ENCODE measurements at places on chromosomes 12 and 14.

DNA sequence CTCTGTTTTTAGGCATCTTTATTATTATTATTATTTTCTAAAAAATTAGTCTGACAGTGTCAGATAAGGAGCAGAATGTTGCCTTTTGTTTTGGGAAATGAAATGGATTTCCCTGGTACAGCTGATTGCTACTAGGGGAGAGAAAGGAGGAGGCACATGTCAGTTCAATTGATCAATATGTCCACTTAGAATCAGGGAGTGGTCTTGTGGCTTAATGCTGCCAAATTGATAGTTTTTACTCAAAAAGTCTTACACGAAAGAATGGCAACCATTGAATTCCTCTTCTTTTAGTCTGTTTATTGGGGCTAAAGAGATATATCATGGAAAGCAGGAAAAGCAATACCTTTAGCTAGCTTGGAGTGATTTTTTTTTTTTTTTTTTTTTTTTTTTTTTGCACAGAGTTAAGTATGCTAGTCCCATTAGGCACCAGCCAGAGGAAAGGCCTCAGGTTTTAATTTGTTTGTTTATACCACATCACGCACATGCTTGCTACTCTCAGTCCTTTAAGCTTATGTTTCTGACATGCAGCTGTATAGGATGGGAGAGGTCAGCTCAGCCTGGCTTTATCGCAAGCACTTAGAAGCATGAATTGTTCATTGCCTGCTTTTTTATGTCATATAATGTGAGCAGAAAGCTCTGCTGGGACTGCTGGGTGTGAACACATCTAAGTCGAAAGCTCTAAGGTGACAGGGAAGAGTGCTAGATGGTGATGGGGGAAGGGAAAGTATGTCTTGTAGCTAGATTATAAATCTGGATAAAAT is 1.4 kb downstream of the AKAP6 start:
- DNase-seq: no peak
- no peaks in the 10 kb centered on the region for H3K27me3 ChIP-seq
- no peak overlapping the region for H3K27ac ChIP-seq
- no peaks in the 10 kb centered on the region for H3K36me3 ChIP-seq

- H3K27ac ChIP-seq: peak overlapping the region; percentile 74
- DNase-seq: peak; percentile 49
- no peaks in the 10 kb centered on the region for H3K27me3 ChIP-seq
- H3K4me3 ChIP-seq: no peak overlapping the region
- H3K36me3 ChIP-seq: no peaks in the 10 kb centered on the region
These were observed 16.5 kb upstream of the IFT81 start for GRCh38 chr12:110107369-110108281.

DNA sequence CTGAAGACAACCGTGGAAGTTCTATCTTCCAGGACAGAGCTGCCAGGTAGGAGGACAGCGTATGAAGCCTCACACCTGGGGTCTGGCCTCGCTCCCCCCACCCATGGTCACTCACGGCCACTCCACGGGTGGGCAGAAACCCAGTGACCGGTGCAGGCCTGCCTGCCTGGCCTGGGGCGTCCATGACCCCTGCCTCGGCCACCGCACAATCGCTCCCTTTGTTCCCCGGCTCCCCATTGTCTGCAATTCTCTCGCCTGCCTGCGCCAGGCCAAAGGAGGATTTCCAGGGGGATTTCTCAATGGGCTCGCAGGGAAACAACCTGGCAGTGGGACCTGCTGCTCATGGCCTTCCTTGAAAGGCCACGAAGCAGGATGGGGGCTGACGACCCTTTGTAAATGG is 22.6 kb downstream of the CCDC85C start:
- no peak overlapping the region for H3K27ac ChIP-seq
- no peaks in the 10 kb centered on the region for H3K27me3 ChIP-seq
- no peak for DNase-seq

GRCh38 chr12:71447691-71448132 is 8.1 kb downstream of the LGR5 start:
- H3K27me3 ChIP-seq: no peaks in the 10 kb centered on the region
- H3K27ac ChIP-seq: no peak overlapping the region
- peaks cover 4% of the 10 kb centered on the region for H3K4me1 ChIP-seq
- H3K4me3 ChIP-seq: peak overlapping the region; percentile 9

DNA sequence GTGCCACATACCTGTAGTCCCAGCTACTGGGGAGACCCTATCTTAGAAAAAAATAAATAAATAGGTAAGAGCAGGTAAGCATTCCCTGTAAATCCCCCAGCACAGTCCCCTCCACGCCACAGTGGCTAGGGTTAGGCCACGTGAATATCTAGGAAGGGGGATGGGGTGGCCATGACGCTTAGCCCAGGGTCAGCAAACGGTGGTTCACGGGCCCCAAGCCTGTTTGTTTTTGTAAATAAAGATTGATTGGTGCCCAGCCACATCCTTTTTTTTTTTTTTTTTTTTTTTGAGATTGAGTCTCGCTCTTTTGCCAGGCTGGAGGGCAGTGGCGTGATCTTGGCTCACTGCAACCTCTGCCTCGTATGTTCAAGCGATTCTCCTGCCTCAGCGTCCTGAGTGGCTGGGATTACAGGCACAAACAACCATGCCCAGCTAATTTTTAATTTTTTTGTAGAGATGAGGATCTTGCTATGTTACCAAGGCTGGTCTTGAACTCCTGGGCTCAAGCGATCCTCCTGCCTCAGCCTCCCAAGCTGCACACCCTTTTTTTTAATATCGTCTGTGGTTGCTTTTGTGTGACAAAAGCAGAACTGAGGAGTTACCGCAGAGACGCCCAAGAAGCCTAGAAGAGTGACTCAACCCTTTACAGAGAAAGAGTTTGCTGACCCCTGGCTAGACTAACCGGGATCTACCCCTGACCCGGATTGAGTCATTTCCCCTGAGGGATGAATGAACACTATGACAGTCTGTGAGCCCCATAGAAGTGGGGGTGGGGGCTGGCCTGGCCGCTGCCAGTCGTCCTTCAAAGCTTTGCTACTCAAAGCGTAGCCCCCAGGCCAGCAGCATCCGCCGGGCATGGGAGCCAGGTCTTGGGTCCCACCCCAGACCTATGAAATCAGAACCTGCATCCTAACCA is 113.7 kb upstream of the NCOR2 start:
- peak overlapping the region; percentile 14 for H3K4me3 ChIP-seq
- no peaks in the 10 kb centered on the region for H3K27me3 ChIP-seq
- peak; percentile 66 for DNase-seq
- peaks cover 42% of the 10 kb centered on the region for H3K4me1 ChIP-seq

- no peaks in the 10 kb centered on the region for H3K27me3 ChIP-seq
- no peak overlapping the region for H3K27ac ChIP-seq
- no peak for DNase-seq
- H3K36me3 ChIP-seq: no peaks in the 10 kb centered on the region
- no peaks in the 10 kb centered on the region for H3K4me1 ChIP-seq
These were observed 6.3 kb upstream of the TMEM179 start for GRCh38 chr14:104610749-104611310.

- H3K27ac ChIP-seq: no peak overlapping the region
- H3K4me3 ChIP-seq: no peak overlapping the region
- DNase-seq: no peak
- no peaks in the 10 kb centered on the region for H3K36me3 ChIP-seq
- no peaks in the 10 kb centered on the region for H3K27me3 ChIP-seq
- no peaks in the 10 kb centered on the region for H3K4me1 ChIP-seq
These were observed 554.5 kb downstream of the AACS start for GRCh38 chr12:125619723-125620122.

- H3K4me1 ChIP-seq: peaks cover 13% of the 10 kb centered on the region
- no peaks in the 10 kb centered on the region for H3K27me3 ChIP-seq
- no peak for DNase-seq
- no peak overlapping the region for H3K27ac ChIP-seq
These were observed 41.3 kb upstream of the DUSP6 start for GRCh38 chr12:89393551-89394121.

- no peak overlapping the region for H3K4me3 ChIP-seq
- no peaks in the 10 kb centered on the region for H3K4me1 ChIP-seq
- H3K36me3 ChIP-seq: no peaks in the 10 kb centered on the region
- no peaks in the 10 kb centered on the region for H3K27me3 ChIP-seq
- H3K27ac ChIP-seq: no peak overlapping the region
These were observed 183.2 kb upstream of the LRFN5 start for GRCh38 chr14:41423503-41423902.

GRCh38 chr12:27012239-27012981 is 1.8 kb downstream of the TM7SF3 start:
- no peaks in the 10 kb centered on the region for H3K36me3 ChIP-seq
- peak overlapping the region; percentile 90 for H3K4me3 ChIP-seq
- peak overlapping the region; percentile 28 for H3K27ac ChIP-seq
- no peaks in the 10 kb centered on the region for H3K27me3 ChIP-seq
- no peak for DNase-seq
- H3K4me1 ChIP-seq: peaks cover 20% of the 10 kb centered on the region

DNA sequence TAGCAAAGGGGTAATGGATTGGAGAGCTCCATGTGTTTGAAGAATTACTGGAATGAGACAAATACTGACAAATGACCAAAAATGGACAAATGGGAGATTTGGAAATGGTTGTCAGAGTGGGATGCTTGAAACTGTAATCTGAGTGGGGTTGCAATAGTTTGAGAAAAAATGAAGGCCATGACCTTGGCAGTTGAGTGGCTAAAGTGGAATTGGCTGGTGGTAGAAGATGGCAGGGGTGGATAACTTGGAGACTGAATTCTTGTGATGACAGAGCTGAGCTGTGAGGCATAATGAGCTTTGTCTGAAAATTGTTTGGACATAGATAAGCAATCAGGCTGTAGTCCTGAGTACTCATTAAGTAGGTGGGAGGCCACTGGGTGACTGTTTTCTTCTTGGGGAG is 222.5 kb upstream of the PRICKLE1 start:
- H3K27ac ChIP-seq: no peak overlapping the region
- DNase-seq: no peak
- no peak overlapping the region for H3K4me3 ChIP-seq
- H3K36me3 ChIP-seq: no peaks in the 10 kb centered on the region
- no peaks in the 10 kb centered on the region for H3K4me1 ChIP-seq
